ENCODE measurements at places on chromosomes 12 and 14.

DNA sequence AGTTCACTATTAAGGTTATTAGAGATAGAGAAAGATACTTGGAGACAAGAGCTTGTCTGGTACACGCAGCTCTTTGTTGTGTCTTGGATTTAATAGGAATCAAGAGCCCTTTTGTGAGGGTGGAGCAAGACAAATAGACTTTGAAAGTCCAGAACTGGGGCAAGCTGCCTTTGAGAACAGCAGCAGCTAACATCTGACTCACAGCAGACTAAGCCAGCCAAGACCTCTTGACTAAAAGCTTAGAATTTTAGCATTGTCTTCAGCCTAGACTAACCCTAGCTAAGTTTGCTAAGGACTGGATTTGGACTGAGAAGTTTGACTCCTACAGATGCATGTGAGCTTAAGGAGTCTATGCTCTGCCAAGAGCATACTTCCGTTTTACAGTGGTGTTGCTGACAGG is 201.9 kb upstream of the RBM19 start:
- DNase-seq, result no peak

DNA sequence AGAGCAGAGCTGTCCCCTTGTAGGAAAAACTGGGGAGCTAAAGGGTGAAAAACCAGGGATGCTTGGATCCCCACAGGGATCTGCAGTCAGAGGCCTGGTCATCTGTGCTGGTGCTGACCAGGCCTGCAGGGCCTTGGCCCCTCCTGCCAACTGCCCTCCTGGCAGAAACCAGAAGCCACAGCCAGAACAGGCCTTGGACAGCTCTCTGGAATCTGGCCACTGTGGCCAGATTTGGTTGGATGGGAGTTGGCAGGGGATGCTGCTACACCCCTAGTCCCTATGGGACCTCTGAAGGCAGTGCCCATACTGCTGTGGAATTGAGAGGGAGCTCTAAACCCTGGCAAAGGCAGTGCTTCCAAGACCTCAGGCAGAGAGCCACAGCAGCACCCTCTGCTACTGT is 9.2 kb upstream of the GPX2 start:
- no peak for DNase-seq

DNA sequence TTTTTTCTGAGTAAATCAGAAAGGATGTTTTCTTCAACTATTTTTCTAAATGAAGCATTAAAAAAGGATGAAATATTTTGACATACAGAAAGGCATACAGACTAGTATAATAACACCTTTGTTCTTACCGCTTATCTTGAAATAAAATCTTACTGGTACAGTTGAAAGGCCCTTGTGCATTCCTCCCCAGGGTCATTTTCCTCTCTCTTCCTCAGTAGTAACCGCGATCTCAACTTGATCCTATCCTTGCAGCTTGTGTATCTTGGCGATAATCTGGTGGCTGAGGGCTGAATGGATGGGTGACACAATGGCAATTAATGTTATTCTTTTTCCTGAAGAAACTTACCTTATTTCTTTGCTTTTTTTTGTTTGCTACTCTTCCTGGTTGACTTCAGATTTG is 18.5 kb downstream of the GAS2L3 start:
- no peak for DNase-seq

DNA sequence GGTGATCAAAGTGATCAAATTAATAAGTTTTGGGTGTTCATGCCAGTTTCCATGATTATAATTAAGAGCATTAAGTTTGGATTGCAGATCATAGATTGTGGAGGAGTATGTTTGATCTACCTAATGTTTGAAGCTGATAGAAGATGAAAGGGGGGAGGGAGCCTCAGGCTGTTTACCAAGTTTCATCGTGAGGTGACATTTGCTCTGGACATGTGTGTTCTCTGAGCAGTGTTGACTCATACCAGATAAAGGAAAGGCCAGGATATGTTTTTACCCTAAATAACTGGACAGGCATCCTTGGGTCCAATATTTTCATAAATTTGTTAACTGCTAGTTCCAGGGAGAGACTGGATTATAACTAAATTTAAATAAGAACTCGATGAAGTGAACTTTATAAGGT is 3.5 kb upstream of the SEL1L start:
- no peak for DNase-seq

DNA sequence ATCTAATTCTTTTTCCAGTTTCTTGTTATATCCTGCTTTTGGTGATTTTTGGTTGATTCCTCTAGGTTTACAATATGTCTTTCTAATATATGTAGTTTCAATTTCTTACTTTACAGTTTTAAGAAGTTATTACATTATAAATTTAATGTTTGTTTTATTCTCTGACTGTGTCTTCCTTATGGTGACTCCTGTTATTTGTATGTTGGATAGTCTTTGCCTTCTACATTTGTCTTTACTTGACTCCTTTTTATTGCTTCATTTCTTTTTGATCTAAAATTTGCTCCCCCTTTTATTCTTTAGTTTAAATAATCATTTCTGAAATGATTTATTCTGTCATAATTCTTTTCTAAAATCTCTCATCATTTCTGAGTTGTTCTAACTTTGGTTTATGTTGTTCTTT is 125.8 kb downstream of the CCDC91 start:
- no peak for DNase-seq

DNA sequence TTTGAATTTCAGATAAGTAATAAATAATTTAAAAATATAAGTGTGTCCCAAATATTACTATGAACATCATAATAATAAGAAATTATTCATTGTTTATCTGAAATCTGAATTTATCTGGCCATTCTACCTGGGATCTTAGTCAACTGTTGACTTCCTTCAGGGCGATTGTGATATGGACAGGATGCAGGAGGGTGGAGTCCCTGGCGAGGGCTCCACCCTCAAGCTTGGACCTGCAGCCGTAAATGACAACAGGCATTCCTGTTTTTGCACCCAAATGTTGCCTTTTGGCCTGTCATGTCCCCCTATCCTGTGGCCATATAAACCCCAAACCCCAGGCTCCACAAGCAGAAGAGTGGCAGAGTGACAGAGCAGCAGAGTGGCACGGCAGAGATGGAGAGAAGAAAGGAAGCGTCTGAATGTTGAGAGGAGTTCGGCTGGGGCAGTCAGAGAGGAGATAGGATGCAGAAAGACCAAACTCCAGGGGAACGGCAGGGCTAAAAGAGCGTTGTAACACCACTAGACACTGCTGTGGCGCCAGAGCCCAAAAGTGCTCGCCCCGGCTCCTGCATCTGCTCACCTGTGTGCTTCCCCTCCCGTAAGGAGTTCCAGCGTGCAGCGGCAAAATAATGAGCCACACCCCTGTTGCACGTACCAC is 39.4 kb upstream of the FUT8 start:
- no peak for DNase-seq

GRCh38 chr12:99055299-99055698 is 410.2 kb downstream of the APAF1 start:
- DNase-seq, result no peak

DNA sequence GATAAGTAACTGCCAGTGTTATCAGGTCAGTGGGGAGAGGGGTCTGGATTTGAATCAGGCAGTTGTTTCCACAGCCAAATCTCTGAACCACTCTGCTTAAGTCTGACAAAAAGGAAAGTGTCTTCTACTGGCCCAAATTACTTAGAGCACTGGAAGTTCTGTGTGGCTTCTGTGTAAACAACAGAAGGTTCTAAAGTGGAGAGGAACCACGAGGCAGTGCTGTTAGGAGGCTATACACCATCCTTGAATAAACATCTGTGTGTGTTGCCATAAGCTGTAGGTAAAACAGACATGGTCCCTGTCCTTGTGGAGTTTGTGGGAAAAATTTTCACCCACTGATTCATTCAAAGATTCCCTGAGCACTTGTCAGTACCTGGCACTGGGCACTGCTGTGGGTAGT is 50.0 kb downstream of the GALNT4 start:
- no peak for DNase-seq

DNA sequence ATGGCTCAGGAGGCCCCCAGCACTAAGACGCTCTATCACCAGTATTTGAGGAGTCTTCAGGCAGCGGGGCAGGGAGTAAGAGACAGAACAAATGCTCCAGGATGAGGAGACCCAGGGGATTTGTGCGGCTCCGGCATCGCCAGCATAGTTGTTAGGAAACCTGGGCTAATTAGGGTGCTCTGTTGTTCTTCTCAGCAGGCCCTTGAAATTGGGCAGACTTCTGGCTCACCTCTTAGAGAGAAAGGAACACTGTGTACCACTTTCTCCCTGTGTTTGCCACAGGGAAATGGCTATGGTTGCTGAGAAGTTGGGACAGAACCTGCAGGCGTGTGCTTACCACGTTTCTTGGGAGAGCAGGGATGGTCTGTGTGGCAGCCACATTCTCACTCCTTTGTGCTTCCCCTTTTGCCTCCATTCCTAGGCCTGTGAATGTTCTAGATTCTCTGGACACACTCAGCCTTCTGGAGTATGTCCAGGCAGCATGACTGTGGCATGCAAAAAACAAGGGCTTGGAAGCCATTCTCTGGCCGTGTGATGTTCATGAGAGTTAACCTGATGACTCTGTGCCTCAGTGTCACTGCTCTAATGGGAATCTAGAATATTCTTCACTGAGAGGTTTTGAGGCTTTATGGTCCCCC is 109.0 kb downstream of the CHST11 start:
- DNase-seq, result no peak

DNA sequence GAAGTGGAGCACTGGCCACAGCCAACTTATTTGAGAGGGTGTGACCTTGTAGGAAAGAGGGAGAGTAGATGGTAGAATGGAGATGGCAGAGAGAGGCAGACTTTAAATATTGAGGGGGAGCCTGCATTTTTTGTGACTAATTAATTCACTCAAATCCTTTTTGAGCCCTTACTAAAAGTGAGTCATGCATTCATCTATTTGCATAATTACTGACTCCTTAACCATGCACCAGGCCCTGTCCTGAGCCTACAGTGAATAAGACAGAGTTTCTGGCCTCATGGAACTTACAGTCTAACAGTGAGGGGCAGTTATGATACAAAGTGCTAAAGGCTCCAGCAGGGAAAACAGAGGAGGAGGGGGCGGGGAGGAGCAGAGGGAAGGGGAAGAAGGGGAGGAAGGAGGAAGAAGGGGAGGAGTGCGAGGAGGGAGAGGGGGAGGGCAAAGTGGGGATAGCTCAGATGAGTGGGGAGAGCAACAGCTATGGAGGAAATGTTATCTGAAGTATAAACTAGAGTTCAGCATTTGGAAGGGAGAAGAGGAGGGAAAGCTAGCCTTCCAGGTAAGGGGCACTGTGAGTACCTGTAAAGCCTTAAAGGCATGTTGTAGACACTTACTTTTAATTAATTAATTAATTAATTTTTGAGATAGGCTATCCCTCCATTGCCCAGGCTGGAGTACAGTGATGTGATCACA is 7.5 kb upstream of the CTDSP2 start:
- no peak for DNase-seq

DNA sequence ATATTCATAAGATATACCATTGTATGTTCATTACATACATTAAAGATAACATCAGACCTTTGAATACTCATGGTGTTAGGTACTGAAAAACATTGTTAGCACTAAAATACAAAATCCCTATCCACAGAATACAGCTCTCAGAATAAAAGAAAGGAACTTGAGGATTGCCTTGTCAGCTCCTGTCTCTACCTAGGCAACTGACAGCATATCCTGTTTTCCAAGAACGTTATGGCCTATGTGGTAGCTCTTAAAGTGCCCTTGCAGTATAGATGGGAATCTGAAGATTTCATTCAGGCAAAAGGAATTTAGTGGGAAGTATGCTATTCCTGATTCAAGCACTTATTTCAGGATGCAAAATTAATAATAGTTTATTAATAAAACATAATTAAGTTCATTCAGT is 1.8 kb upstream of the PPP1R12A start:
- DNase-seq, result no peak

DNA sequence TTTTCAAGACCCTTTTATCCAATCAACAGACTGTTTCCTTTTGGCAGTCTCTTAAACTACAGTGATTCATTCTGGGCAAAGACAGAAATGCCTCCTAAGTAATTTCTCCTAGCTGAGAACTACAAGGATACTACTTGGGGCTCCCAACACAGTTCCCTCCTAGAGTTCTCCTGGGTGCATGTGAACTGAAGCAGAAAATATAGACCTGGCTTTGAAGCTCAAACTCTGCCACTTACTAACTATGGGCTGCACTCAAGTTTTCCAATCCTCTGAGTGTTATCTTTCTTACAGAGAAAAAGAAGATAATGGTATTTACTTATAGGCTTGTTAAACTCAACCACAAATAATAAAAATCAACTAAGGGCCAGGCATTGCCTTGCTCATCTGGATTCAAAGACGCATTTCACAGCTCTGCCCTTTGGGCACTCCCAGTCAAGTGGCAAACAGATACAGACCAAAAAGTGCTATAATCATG is 97.6 kb downstream of the EFCAB11 start:
- no peak for DNase-seq

DNA sequence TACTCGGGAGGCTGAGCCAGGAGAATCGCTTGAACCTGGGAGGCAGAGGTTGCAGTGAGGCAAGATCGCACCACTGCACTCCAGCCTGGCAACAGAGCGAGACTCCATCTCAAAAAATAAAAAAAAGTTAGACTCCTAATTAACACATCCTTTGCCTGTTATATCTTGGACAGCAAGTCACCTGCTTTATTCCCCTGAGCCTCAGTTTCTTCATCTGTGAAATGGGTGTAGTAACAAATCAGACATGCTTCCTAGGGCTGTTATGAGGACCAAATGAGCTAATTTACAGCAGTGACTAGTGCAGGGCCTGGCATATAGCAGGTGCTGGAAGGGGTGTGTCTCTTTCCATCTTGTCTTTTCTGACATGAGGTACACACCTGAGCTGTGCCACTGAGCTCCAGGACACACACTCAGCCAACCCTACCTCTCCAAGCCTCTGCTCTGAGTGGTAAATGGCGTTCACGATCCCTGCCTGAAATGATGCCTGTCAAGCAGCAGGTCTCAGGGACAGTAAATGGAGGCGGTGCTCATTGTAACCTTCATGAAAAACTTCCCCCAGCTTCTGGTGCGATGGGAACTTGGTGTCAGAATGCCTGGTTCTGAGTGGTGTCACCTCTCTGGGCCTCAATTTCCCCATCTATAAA is 31.7 kb downstream of the FOXN4 start:
- no peak for DNase-seq

- DNase-seq, result no peak
These were observed 10.7 kb downstream of the BICD1 start for GRCh38 chr12:32117316-32117715.

DNA sequence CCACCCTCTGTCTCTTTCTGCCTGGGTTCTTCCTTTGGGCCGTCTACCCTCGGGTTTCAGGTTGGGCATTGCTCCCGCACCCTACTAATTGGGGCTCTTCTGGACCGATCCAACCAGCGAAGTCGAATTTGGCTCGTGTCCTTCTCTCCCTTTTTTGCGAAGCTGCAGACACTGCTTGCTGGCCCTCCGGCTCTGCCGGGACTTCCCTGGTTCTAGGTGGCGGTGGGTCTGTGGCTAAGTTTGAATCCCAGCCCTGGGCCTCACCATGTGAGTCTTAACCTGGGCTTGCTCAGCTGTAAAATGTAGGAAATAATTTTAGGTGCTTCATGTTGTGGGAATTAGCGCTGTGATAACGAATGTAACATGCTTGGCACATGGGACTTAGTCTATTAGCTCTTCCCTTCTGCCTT is 418 bp upstream of the CISTR start:
- no peak for DNase-seq

Measured in T-helper 17 cell (primary cell).